ENCODE measurements at places on chromosomes 3 and 15.

GRCh38 chr15:78232951-78233350 is 1.4 kb downstream of the ACSBG1 start:
- no peak for DNase-seq

DNA sequence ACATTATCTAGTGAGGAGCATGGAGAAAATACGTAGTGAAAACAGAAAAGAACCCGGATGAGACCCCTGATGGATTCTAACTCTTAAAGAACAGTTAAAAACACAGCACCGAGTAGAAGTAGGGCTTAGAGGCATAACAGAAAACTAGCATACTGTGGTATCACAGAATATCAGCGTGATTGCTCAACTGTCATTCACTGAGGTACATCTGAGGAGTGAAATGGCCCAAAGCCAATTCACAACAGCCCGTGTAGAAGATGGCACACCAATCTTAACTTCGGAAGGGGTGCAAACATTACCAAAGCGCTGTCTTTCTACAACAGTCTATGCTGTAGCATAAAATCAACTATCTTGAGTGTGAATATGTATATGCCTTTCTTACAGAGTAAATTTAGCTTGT is 1.8 kb downstream of the CLASP2 start:
- no peak for DNase-seq

GRCh38 chr3:126964950-126965349 is 18.0 kb upstream of the PLXNA1 start:
- DNase-seq: no peak

DNA sequence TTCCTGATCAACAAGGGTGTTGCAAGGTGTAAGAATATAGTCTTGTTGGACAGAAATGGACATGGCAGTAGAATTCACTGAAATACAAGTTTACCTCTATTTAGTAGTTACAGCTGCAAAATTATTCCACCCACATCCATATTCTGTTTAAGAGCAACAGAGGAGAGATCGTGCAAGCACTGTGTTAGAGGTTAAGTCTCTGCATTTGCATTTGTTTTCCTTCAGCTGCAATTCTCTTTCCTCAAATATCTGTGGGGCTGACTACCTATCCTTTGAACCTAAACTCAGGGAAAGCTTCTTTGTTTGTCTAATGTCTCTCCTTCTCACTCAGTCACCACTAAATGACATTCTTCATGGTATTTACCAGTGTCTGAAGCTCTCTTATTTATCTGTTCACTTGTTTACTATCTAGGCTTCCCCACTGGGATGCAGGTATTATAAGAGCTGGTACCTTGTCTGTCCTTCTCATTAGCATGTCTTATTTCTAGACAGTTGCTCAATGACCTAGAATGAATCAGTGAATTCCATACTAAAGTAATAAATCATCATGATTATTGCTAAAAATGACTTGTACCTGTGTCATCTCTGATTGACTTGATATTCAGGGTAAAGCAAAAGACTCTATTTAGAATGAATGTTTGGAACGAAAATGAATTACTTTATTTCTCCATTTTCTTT is 175.3 kb upstream of the FEZF2 start:
- DNase-seq: no peak

GRCh38 chr15:73052653-73053397 is 562 bp downstream of the NEO1 start:
- DNase-seq: no peak

DNA sequence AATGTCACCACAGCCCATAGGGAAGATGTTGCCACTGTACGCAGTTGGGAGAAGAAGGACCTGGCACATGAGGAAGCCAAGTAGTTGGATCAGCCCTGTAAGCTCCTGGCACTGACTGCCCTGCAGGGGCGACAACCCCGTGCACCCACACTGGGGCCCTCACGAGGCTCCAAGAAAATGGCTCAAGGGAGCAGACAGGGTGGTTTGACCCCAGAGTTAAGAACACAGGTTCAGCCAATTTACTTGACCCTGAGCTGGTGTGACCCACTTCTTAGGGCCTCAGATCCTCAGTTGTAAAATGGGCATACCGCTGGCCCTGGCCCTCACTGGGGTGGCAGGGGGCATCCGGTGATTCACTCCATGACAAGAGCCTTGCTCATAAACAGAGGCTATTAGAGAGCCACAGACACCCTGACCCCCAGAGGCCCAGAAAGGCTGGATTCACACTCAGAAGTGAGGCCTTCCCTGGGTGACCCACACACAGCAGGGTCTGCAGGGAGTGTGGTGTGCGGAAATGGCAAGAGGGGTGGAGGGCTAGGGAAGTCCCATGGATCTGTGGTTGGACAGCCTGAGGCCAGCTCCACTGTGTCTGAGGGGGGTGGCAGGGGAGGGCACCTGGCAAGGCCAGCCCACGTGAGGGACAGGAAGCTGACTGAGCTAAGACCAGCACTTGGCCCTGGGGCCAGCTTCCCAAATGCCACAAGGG is 1.7 kb upstream of the HHATL start:
- DNase-seq: no peak

- DNase-seq: no peak
Observed at GRCh38 chr15:33778852-33779251, 189.4 kb upstream of the CHRM5 start.

GRCh38 chr3:8900869-8901268 is 62.4 kb downstream of the RAD18 start:
- no peak for DNase-seq

DNA sequence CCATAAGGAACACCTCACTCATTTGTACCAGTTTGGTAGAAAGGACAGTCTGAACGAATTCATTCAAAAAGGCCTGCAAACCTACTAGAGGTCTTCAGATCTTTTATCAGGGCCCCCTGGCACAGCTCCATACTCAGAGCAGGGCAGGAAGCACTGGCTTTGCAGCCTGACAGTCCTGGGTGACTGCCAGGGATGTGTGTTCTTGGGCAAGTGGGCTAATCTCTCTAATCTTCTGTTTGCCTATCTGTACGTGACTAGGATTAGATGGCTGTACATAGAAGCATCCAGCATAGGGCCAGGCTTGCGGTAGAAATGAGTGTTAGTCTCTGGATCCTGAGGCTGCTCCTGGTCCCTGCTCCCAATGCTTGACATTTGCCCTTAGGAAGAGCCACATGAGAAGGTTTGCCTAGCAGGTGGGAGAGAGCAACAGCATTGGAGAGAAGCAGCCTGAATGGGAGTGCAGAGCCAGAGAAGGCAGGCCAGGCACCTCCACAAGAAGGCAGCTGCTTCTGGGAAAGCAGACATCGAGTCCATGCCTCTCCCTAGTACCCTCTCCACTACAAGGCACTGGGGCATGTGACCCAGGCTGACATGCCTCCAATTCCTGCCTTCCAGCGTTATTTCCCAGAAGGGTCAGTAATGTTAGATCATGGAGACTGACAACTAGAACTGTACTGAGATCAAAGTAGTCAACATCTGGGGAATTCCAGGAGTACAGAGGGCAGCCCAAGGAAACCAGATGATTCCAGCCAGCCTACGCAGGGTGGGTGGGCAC is 1.0 kb upstream of the CXCR6 start:
- DNase-seq: no peak

GRCh38 chr3:124664804-124665203 is 65.4 kb upstream of the UMPS start:
- no peak for DNase-seq

- no peak for DNase-seq
Observed at GRCh38 chr3:130470126-130470525, 46.9 kb upstream of the COL6A6 start.

DNA sequence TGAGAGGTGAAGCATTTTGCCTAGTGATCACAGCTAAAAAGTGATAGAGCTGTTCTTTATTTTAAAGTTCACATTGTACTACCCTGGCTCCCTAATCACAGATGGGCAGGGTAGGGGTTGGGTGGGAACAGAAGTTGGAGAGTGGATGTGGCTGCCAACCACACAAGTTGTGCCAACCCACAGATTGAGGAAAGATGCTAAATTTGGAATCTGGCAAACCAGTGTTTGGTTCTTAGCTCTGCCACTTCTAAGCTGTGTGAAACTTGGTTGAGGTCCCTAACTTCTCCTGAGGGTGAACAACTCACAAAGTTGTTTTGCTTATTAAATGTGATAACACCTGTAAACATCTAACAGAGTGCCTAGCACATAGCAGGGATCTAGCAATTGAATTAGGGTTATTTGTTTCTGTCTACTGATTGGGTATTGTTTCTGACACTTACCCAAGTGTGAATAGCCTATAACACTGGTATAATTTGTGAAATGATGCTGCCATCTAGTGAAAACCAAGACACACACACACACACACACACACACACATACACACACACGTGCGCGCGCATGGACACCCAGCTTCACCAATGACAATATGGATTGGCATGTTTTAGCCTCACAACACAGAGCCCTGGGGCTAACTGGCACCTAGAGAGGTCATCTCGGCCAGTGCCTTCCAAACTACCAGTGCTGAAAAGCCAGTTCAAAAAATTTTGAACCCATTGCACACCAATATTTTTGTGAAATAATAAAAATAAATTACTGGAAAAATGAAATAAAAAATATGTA is 25.3 kb downstream of the ADGRG7 start:
- no peak for DNase-seq

Measured in kidney epithelial cell (primary cell).